ENCODE measurements at places on chromosomes 11 and 22. TPM values are rescaled to one million over a fixed set of nuclear protein-coding genes. Genes with fewer than 3 reads are reported as not detected.
A peak's percentile ranks its signal among the peaks of the same experiment; 100 is the strongest.

Gene HTR3A
- total RNA-seq, result not detected

Gene MN1
- total RNA-seq, result 0.04 TPM

Gene PPARA
- total RNA-seq, result 12.9 TPM

Gene CRYBA4
- not detected for total RNA-seq

Gene RAB30
- total RNA-seq, result 17.1 TPM

Gene MAML2
- total RNA-seq, result 15.6 TPM

Gene MAPK8IP1
- total RNA-seq, result 0.98 TPM

Gene P2RX6
- total RNA-seq, result 0.35 TPM

- H3K27me3 ChIP-seq, result peaks cover 2% of the 10 kb centered on the region
- H3K4me3 ChIP-seq, result no peak overlapping the region
- DNase-seq, result no peak
- no peaks in the 10 kb centered on the region for H3K4me1 ChIP-seq
- H3K27ac ChIP-seq, result no peak overlapping the region
These were observed 76.2 kb downstream of the ARHGAP32 start for GRCh38 chr11:129115652-129116586.

DNA sequence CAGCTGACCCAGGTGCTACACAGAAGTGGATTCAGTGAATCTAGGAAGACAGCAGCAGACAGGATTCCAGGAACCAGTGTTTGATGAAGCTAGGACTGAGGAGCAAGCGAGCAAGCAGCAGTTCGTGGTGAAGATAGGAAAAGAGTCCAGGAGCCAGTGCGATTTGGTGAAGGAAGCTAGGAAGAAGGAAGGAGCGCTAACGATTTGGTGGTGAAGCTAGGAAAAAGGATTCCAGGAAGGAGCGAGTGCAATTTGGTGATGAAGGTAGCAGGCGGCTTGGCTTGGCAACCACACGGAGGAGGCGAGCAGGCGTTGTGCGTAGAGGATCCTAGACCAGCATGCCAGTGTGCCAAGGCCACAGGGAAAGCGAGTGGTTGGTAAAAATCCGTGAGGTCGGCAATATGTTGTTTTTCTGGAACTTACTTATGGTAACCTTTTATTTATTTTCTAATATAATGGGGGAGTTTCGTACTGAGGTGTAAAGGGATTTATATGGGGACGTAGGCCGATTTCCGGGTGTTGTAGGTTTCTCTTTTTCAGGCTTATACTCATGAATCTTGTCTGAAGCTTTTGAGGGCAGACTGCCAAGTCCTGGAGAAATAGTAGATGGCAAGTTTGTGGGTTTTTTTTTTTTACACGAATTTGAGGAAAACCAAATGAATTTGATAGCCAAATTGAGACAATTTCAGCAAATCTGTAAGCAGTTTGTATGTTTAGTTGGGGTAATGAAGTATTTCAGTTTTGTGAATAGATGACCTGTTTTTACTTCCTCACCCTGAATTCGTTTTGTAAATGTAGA, 1.7 kb downstream of the MALAT1 start:
- peak overlapping the region; percentile 97 for H3K4me3 ChIP-seq
- H3K36me3 ChIP-seq, result peaks cover 57% of the 10 kb centered on the region
- DNase-seq, result peak; percentile 20
- peaks cover 30% of the 10 kb centered on the region for H3K4me1 ChIP-seq
- H3K27me3 ChIP-seq, result no peaks in the 10 kb centered on the region

GRCh38 chr11:68735125-68735524, 16.2 kb downstream of the TESMIN start:
- no peaks in the 10 kb centered on the region for H3K27me3 ChIP-seq
- no peak overlapping the region for H3K4me3 ChIP-seq
- H3K27ac ChIP-seq, result no peak overlapping the region
- no peaks in the 10 kb centered on the region for H3K36me3 ChIP-seq

GRCh38 chr11:67436459-67437081, 912 bp downstream of the PTPRCAP start:
- peaks cover 73% of the 10 kb centered on the region for H3K4me1 ChIP-seq
- peaks cover 23% of the 10 kb centered on the region for H3K36me3 ChIP-seq
- peak; percentile 77 for DNase-seq
- H3K27me3 ChIP-seq, result no peaks in the 10 kb centered on the region
- H3K4me3 ChIP-seq, result peak overlapping the region; percentile 95
- peak overlapping the region; percentile 59 for H3K27ac ChIP-seq

- H3K27ac ChIP-seq, result no peak overlapping the region
- H3K36me3 ChIP-seq, result no peaks in the 10 kb centered on the region
- H3K4me1 ChIP-seq, result no peaks in the 10 kb centered on the region
- peaks cover 20% of the 10 kb centered on the region for H3K27me3 ChIP-seq
- H3K4me3 ChIP-seq, result no peak overlapping the region
These were observed 23.4 kb upstream of the PKNOX2 start for GRCh38 chr11:125141178-125141577.

GRCh38 chr11:74257959-74258553, 53.4 kb downstream of the P4HA3 start:
- H3K4me1 ChIP-seq, result no peaks in the 10 kb centered on the region
- no peak overlapping the region for H3K27ac ChIP-seq
- no peak for DNase-seq
- no peaks in the 10 kb centered on the region for H3K27me3 ChIP-seq

- H3K27ac ChIP-seq, result no peak overlapping the region
- no peaks in the 10 kb centered on the region for H3K36me3 ChIP-seq
- DNase-seq, result no peak
- no peaks in the 10 kb centered on the region for H3K4me1 ChIP-seq
- no peaks in the 10 kb centered on the region for H3K27me3 ChIP-seq
These were observed 17.7 kb downstream of the OR8D1 start for GRCh38 chr11:124296016-124296415.

DNA sequence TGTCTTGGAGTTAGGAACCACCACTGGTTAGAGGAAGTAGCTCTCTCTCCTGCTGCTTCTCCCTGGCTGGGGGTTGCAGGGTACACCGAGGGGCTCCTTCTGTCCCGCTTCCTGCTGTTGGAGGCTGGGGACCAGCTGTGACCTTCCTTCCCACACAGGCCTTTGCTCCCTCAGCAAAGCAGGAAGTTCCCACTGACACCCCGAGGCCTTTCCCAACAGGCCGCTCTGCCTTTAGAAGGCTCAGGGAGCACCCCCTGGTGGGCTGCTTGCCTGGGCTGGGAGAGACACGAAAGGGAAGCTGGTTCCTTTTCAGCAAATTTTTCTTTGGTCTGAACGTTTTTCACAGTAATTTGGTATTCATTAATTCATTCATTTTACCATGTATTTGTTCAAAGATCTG, 527.9 kb upstream of the B3GAT1 start:
- H3K27ac ChIP-seq, result no peak overlapping the region
- no peak for DNase-seq
- no peaks in the 10 kb centered on the region for H3K36me3 ChIP-seq
- no peaks in the 10 kb centered on the region for H3K27me3 ChIP-seq
- H3K4me3 ChIP-seq, result no peak overlapping the region

GRCh38 chr11:126711977-126712625, 288.5 kb downstream of the KIRREL3 start:
- peaks cover 3% of the 10 kb centered on the region for H3K27me3 ChIP-seq
- no peak for DNase-seq
- H3K27ac ChIP-seq, result no peak overlapping the region
- no peaks in the 10 kb centered on the region for H3K4me1 ChIP-seq

Data from CD8-positive, alpha-beta memory T cell (primary cell).